ENCODE measurements at places on chromosomes 4 and X.

DNA sequence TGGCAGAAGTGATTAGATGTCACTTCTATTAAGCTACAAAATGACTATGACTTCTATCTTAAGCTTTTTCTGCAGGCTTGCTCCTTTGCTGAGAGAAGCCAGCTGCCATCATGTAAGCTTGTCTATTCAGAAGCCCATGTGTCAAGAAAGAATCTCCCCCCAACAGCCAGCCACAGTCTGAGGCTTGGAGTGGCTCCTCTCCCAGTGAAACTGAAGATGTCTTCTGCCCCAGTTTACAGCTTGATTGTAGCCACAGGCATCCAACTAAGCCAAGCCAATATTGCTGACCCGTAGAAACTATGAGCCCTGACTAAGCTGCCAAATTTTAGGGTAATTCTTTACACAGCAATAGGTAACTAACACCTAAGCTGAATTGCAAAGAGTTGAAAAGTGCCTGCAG lies 26.7 kb upstream of the SLC10A7 start:
- DNase-seq, result no peak

GRCh38 chrX:135410861-135411627 lies 10.7 kb upstream of the SMIM10L2A start:
- no peak for DNase-seq

DNA sequence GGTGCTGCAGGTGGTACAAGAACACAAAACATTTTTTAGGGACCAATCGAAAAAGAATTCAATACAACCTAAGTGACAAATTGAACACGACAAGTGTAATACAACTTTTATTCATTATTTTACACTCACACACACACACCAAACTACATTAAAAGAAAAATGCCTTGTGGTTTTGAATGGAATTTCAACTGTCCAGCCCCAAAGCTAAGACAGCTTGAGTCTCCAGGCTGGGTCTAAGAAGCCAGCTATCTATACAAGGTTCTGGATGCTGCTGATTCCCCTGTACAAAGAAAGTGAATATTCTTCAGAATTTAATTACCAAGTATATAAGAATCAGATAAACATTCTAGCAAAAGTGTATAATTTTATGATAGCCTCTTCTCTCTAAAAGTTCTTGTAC lies 118.2 kb downstream of the PPP3CA start:
- DNase-seq, result no peak

GRCh38 chr4:139795527-139796314 lies 130.1 kb downstream of the MGST2 start:
- no peak for DNase-seq

GRCh38 chr4:7105276-7105675 lies 37.4 kb upstream of the GRPEL1 start:
- DNase-seq, result no peak

DNA sequence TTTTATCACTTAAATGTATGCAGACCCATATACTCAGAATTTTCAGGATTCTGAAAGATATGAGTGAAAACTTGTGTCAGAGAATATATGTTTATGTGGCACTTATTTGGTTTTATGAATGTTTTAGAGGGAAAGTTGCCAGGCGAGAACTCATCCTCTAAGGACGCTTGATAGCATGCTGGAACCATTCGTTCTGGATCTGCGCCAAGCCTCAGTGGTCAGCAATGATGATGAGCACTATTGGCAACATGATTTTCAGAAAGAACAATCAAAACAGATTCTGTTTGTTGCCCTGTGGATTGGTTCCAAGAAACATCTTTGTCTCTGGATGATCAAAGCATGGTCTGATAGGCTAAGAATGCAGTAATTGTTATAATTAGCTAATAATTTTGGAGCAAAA lies 32.1 kb upstream of the RAPGEF2 start:
- DNase-seq, result no peak

- DNase-seq, result no peak
Observed at GRCh38 chrX:45765767-45766166, 565.1 kb upstream of the DIPK2B start.
